Stimulated activated CD8-positive, alpha-beta memory T cell treated with anti-CD3 and anti-CD28 coated beads, Interleukin-15, amount 100 ng/mL, for 24 hours (primary cell): ENCODE measurements at places on chromosomes 11 and 22.

DNA sequence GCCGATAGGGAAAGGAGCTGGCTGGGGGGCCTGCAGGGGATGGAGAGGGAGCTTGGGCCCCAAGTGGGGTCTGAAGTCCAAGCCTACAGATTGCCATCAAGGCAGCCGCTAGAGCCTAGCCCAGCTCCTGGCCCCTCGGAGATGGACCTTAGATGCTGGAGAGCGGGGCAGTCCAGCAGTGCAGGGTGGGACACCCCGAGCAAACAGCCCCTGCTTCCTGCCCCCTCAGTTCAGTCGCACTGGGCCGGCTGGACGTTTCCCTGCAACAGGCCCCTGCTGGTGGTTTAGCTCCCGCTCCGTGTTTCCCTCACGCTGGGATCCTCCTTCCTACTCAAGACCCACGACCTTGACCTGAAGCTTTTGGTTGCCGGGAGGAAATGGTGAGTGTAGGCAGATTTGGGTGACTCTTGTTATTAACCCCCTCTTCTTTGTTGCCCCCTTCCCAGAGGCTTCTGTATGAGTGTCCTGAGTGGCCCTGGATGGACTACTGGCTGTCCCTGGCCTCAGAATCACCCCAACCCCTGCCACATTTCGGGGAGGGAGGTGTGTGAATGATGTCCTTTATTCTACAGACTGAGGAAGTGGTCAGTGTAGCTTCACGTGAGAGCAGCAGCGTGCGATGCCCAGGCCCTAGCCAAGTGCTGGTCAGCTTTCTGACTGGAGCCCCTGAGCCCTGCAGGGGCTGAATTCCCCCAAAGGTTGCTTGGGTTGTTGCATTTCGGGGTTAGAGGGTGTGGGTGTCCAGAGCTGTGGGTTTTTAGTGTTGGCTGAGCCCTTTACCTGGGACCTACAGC lies 2.7 kb downstream of the ST3GAL4 start:
- DNase-seq, result no peak

DNA sequence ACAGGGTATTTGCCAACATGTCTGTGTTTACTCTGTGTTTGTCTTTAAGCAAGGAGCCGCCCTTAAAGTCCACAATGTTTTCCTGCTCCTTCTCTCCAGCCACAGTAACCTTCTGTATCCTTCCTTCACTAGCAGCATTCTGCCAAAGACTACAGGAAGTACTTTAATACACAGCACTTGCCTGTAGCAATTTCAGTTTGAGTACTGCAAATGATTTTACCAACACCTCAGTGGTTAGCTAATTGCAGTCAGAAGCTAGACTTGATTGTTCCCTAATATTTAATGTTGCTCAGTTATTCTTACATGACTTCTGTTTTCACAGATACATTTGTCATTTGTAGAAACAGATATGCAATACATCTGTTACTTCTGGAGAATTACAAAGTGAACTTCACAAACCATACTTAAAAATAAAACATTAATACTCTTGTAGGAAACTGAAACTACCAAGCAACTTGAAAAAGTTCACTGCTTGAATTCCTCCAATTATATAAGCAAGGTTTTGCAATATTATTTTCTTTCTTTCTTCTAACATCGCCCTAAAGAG lies 69.1 kb downstream of the FCHSD2 start:
- no peak for DNase-seq

DNA sequence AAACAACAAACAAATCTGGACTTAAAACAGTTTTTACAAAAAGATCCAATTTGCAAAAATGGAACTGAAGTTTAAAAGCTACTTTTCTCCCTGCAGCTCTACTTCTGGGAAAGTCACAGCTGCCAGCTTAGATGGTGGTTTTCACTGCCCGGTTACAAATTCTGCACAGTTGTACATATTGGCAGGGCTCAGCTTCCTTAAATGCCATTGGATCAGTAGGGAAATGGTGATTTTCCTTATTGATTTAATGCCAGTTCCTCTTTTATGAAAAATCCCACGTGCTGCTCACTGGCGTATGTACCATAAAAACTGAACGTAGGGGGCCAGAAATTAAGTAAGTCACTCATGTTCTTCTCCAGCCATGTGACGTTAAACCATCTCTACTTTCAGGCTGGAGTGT lies 22.8 kb downstream of the GRAP2 start:
- no peak for DNase-seq

DNA sequence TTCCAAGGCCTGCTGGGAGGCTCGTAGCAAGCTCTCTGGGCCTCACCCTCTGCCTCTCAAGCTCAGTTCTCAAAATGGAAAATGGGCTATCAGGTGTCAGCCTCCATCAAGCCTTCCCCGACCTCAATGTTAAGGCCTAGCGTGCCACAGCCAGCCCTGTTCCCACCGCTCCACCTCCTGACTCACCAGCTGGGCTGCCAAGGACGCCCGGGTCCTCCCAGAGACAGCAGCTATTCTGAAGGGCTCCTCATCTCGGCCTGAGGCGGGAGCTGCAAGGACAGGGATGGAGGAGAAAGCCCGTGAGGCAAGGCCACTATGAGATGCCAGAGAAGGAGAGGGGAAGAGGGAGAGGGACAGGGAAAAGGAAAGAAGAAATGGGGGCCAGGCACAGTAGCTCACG lies 19.9 kb downstream of the ARAP1 start:
- DNase-seq, result no peak

DNA sequence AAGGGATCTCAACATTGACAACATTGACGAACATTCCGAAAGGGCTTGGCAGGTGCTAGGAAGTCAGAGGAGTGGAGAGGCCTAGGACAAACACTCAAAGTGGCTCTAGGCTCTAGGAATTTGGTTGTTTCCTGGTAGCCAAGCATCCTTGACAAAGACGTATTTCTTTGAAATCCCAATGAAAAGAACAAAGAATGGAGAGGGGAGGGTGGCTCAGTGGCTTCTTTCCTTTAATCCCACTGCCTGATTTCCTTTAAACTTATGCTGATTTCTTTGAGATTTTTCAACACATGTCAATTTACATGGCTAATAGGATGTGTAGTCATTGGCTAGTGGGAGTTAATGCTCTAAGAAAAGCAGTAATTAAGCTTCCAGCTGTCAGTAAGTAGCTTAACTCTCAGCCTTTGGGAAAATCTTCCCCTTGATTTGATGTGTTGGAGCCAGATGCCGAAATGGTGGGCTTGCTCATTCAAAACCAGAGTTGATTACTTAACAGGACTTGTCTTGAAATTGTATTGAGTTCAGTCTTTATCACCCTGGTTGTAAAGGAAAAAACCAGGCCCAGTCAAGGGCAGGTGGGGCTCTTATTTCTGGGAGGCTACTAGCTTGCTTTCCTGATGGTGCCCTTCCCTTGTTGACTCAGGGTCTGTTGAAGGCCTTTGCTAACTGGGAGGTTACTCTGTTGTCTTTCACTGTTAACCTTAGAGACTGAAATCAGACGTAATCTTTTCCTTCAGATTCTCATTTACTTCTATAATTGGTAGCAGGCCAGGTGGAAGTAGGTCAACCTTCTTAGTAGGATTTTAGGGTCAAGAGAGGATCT lies 44.6 kb upstream of the SORL1-AS1 start:
- no peak for DNase-seq

- DNase-seq, result no peak
Observed at GRCh38 chr22:31958625-31959239, 14.4 kb downstream of the YWHAH start.

- no peak for DNase-seq
Observed at GRCh38 chr22:25366408-25366807, 147.0 kb downstream of the CRYBB2 start.

- DNase-seq, result peak; percentile 42
Observed at GRCh38 chr22:43151251-43152002, at the start of gene TSPO. Gene TSPO (plus strand): TSS chr22:43151559. CDS start chr22:43159239, 7,680 bp downstream.

GRCh38 chr11:31824879-31825837 lies 14.0 kb upstream of the PAX6 start:
- DNase-seq, result no peak

DNA sequence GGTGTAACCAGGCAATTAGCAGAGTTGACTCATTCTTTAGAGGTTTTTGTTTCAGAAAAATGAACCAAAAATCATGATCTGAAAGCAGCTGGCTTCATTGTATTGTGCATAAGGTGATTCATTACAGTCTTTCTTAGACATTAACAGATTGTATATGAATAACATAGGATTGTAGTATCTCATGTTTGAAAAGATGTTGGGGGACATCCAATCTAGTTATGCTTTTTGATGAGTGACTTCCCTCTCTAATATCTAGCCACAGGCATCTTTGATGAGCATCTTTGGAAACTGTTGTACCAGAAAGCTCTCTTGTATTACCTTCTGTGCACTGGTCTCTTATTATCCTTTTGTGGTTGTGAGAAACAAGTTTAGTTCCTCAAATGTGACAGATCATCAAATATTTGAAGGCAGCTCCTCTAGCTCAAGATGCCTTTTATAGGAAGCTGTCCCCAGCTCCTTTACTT lies 8.3 kb downstream of the GRK3 start:
- no peak for DNase-seq

- DNase-seq, result no peak
Observed at GRCh38 chr11:124869856-124870387, 4.7 kb downstream of the ROBO3 start.

- DNase-seq, result no peak
Observed at GRCh38 chr11:47239852-47240251, 8.8 kb downstream of the ACP2 start.

DNA sequence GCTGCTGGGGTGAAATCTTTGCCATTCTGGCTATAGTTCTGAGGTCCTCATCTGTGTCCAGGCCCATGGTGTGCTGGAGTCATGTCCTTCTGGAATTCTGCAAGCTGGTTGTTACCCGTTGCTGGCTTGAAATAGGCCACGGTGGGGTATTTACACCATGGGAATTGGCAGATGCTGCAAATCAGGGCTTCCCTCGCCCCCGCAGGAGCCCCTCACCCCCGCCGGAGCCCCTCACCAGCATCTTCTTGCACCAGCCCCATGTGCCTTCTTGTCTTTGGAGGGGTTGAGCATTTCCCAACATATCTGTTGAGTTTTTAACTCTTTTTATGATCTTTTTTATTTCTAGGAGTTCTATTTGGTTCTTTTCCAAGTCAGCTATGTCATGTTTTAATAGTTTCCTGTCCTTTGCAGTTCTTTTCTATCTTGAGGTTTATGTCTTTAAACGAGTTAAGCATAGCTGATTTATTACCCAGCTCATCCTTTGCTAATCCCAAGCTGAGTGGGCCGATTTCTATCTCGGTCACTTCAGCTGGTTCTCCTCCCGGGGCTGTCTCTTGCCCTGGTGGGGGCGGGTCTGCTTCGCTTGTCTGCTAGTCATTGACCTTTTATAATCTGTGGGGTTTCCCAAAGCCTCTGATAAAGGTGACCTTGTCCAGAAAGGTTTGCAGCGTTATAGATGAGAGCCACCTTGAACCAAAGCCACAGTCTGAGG lies 17.6 kb downstream of the ANO1 start:
- DNase-seq, result no peak

- no peak for DNase-seq
Observed at GRCh38 chr11:76889411-76889975, 28.8 kb downstream of the ACER3 start.

DNA sequence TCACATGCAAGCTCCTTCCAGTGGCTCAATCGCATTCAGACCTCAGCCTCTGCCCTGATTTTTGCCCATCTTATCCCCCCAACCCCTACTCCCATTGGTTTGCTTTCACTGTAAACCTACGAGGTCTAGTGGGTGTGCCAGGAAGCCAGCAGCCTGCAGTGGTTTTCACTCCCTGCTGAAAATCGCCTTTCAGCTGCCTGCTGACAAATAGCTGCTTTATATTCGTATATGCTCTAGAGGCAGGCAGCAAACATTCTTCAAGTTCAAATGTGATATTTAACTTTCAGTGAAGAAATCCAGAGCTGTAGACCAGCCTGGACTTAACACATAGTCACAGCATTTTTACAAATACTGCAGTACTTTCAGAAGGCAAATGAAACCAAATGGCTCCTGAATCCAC lies 92.8 kb upstream of the APOA1 start:
- DNase-seq, result no peak

DNA sequence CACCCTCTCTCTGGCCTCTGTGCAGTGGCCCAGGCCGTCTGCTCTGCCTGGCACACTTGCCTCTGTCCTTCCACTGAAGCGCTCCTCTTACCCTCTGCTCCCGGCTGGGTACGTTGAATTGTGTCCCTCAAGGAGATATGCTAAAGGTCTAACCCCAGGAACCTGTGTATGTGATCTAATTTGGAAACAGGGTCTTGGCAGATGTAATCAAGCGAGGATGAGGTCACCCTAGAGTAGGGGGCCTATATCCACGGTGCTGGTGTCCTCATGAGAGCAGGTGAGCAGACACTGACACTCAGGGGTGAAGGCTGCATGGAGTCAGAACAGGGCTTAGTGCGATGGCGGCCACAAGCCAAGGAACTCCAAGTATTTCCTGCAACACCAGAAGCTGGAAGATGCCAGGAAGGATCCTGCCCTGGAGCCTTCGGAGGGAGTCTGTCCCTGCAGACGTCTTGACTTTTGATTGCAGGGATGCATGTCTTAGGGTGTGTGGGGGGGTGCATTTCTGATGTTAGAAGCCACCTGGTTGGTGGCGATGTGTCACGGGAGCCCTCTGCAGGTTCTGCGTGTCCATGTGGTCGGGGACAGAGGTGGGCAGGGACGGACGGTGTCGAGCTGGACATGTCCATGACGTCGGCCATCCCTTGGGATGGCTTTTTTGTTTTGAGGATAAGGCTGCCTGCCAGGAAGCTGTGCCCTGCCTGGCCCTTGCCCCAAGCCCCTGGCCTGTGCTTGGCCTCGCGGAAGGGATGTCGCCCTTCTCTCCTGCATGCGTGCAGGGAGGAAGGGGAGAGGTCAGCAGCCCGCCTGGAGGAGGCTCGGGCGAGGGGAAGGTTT lies 68.6 kb downstream of the LRP5 start:
- DNase-seq, result no peak

DNA sequence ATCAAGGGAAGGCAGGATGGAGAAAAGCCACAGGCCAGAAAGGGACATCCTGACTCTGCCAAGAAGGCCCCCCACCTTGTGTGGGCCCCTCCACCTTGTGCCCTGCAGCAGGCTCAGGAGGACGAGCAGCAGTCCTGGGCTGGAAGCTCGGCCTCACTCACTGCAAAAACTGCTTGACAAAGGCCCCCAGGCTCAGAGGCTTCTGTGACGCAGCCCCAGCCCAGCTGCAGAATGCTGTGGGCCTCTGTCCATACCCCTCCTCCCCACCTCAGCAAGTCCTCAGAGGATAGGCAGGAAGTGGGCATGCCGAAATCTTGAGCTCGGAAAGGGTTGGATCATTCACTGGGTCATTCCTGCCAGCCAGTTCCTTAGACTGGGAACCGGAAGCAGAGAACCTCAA lies 61.9 kb downstream of the NRXN2 start:
- DNase-seq, result no peak

DNA sequence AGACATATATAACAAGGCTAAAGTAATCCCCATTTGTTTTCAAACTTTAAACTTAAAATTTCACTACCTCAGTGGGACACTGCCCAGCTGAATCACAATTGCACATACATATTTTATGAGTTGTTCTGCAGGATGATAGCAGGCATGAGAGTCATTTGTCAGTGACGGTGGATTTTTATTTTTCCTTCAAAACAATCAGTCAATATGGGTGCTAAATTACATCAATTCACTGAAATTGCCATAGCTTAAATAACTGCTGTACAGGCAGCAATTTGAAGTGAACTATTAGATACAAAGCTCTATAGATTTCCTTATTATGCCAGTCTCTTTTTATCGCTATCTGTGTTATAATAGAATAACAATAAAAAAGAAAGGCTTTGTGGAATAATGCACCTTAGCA lies 784.6 kb upstream of the ANO3 start:
- DNase-seq, result no peak
